ENCODE measurements at places on chromosomes 3 and 15. TPM values are rescaled to one million over a fixed set of nuclear protein-coding genes. Genes with fewer than 3 reads are reported as not detected.

- no peak for DNase-seq
Observed at GRCh38 chr15:94231723-94232468, 535 bp downstream of the MCTP2 start.

WNT5A gene
- total RNA-seq: 8.9 TPM

DNA sequence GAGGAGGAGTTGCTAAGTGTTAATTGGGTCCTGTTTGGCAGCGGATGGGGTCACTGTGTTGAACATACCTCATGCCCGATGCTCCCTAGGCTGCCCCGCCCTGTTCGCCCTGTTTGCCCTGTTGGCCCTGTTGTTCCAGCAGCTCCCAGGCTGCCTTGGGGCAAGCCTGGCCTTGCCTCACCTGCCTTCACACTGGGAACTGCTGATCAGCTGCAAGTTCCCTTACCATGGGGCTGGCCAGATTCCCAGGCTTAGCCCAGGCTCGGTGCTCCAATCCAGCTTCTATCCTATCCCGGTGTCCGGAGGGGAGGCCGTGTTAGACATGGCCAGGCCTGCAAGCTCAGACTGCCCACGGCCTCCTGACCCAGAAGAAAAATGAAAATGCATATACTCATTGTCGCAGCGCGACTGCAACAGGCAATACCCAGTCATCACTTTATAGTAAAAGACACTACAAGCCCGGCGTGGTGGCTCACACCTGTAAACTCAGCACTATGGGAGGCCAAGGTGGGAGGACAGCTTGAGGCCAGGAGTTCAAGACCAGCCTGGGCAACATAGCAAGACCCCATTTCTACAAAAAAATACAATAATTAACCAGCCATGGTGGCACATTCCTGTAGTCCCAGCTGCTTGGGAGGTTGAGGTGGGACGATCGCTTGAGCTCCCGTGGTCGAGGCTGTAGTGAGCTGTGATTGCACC is 42.9 kb upstream of the ZNF710 start:
- DNase-seq: no peak

DNA sequence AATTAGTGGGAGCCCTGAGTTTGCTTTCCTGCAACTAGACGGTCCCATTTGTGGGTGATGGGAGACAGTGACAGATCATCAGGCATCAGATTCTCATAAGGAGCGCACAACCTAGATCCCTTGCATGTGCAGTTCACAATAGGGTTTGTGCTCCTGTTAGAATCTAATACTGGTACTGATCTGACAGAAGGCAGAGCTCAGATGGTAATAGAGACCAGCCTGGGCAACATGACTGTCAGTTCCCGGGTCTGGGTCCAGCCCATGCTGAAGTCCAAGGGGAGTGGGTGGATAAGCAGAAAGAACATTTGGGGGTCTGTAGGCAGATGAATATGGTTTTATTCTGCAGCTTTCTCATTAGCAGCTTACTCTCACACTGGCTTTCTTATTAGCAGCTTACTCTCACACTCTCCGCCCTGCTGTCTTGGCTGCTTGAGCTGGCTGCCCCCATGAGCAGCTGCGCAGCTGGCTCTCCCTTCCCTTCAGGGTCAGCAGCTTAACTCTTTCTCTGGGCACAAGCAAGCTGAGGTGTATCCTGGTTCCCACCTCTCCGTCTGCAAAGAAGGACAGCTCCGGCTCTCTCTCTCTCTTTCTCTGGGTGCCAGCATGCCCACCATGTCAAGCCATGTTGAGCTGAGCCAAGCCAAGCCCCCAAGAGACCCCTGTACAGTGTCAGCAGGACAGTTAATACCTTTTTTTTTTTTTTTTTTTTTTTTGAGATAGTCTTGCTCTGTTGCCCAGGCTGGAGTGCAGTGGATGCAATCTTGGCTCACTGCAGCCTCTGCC is 46.5 kb downstream of the KLHDC8B start:
- DNase-seq: no peak

ITIH1 gene
- not detected for total RNA-seq

DNA sequence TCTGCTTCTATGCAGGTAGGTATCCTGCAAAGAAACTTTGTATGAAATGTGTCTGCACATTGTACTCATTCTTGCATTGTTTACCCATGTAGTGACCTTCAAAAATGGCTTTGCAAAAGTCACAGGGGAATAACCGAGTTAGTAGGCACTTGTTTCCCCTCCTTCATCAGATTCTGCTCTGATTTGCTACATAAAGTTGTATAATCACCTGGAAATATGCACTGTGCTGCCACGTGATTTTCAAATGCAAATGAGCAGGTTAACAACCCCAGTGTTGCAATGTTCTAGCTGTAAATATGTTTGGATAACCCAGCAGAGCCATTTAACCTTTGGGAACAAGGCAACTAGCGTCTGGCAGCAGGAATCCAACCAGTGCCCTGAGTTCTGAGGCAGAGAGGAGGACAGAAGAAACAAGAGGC is at the start of gene KNG1:
KNG1 (plus strand) TSS at position 321 of the 419 bp plus-strand sequence. CDS start 184 bp downstream, outside the sequence.
- DNase-seq: no peak

DNA sequence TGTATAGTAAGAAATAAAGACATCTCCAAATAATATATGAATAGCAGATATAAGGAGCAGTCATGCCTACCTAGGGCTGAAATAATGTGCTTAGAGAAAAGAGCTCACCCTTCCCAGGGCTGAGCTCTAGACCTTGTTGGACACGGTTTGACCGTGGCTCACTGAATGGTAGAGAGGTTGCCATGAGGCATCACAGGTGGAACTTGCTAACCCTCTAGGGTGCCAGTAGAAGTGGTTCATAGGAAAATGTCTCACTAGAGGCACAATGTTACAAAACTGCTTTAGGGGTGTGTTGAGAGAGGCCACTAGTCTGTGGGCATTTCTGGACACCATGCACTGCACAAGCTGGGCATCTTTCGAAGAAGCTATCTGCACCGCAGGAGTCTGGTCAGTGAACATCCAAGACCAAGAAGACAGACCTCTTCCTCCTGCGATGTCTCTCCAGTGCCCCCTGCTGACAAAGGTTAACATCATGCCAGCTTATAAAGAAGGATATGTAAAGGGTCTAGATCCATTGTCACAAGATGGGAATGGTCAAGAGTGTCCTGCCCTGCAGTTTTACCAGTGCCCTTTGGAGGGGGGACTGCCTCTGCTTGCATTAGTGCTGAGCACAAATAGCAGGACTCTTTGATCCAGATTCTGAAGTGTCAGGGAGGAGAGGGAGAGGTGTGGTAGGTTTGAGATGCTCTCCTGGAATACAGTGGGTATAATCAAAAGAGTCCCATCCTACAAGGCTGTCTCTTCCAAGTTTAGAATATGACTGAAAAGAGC is 266.8 kb downstream of the ZNF385D start:
- DNase-seq: no peak

- DNase-seq: no peak
Observed at GRCh38 chr3:171462224-171462623, 2.0 kb upstream of the TNIK start.

- DNase-seq: no peak
Observed at GRCh38 chr3:87370007-87370406, 93.6 kb upstream of the POU1F1 start.

CCR4 gene
- total RNA-seq: 0.34 TPM

DNA sequence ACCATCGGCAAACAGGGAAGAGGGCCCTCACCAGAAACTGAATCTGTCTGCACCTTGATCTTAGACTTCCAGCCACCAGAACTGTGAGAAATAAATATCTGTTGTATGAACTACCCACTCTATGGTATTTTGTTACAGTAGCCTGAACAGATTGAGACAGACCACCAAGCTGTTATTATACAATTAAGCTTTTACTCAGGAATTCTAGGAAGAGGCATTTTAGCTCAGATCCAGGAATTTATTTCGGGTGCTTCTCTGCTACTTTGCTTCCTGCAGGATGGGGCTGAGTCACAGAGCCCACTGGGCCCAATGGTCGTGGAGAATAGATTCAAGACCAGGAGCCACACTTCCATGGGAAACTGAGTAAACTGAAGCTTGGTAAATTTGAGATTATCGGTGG is 145.5 kb upstream of the PFN2 start:
- no peak for DNase-seq

GRCh38 chr3:50475348-50475747 is 28.1 kb downstream of the CACNA2D2 start:
- no peak for DNase-seq

ACY1 gene
- total RNA-seq: 36.3 TPM

CRTC3 gene
- 23.6 TPM for total RNA-seq

DNA sequence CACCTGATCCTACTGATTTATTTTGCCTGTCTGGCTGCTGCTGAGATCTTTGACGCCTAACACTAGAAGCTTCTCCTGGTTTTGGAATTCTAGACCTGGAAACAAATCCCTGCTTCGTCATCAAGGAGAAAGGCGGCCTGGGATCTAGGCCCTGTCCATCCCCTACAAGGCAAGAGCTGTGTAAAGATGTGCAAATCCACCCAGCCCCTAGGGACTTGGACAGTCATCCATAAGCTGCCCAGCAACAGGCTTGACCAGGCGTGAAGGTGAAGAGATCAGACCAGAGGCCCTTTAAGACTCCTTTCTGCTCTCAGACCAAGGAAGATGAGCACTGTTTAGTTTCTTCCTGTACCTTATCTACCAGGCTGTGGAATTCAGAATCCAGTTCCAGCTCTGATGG is 32.2 kb downstream of the SLC41A3 start:
- DNase-seq: no peak

DNA sequence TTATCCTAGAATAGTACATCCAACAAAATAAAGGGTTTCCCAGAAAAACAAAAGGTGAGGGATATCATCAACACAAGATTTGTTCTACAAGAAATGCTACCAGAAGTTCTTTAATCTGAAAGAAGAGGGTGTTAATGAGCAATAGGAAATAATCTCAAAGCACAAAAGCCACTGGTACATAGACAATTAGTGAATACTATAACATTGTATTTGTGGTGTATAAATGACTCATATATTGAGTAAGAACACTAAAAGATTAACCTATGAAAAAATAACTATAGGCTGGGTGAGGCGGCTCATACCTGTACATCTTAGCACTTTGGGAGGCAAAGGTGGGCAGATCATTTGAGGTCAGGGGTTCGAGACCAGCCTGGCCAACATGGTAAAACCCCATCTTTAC is 210.2 kb upstream of the SLITRK3 start:
- DNase-seq: no peak

- no peak for DNase-seq
Observed at GRCh38 chr3:168558728-168559411, 463.1 kb upstream of the GOLIM4 start.

- peak; percentile 41 for DNase-seq
Observed at GRCh38 chr15:101045236-101045646, 126.1 kb downstream of the LRRK1 start.

- DNase-seq: peak; percentile 32
Observed at GRCh38 chr3:42721690-42722089, 19.1 kb upstream of the HHATL start.

GRCh38 chr15:85854345-85855097 is 59.8 kb upstream of the KLHL25 start:
- no peak for DNase-seq

All from suprapubic skin (tissue), 4 donors.